Activated CD4-positive, CD25-positive, alpha-beta regulatory T cell treated with anti-CD3 and anti-CD28 coated beads, Interleukin-2, amount 50 U/mL, for 72 hours (primary cell): ENCODE measurements at places on chromosomes 3 and 15.

DNA sequence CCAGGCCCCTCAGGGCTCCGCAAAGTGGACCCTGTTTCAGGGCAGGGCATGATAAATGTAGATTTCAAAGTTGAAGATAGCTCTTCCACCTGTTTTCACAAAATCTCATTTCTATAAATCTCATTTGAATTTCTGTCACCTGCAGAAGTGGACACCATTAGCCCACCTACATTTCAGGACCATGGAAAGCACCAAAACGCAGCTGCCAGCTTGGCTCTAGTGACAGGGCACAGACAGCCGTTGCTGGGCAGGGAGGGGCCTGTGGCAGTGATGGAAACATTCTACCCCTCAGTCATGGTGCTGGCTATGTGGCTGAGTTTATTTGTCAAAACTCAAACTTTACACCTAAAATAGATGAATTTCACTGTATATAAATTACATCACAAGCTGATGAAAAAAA, 40.4 kb downstream of the PRR23E start:
- no peak for DNase-seq

DNA sequence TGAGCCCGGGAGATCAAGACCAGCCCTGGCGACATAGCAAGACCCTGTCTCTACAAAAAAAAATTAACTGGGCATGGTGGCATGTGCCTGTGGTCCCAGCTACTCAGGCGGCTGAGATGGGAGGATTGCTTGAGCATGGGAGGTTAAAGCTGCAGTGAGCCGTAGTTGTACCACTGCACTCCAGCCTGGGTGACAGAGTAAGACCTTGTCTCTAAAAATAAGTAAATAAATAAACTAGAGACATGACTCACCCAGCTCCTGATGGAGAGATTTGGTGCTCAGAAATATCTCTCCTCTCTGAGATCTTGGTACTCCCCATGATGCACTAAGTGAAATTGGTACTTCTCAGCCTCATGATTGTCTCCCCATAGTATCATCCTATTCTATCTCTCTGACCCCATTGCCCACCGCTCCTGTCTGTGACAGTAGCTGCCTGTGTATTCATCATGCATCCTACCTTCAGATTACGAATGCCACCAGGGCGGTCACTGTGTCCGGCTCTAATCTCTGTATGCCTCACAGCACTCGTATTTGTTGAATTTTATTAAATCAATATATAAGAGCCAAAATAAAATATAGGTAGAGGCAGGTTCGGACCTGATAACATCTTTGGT, 50.9 kb downstream of the ABHD2 start:
- no peak for DNase-seq

DNA sequence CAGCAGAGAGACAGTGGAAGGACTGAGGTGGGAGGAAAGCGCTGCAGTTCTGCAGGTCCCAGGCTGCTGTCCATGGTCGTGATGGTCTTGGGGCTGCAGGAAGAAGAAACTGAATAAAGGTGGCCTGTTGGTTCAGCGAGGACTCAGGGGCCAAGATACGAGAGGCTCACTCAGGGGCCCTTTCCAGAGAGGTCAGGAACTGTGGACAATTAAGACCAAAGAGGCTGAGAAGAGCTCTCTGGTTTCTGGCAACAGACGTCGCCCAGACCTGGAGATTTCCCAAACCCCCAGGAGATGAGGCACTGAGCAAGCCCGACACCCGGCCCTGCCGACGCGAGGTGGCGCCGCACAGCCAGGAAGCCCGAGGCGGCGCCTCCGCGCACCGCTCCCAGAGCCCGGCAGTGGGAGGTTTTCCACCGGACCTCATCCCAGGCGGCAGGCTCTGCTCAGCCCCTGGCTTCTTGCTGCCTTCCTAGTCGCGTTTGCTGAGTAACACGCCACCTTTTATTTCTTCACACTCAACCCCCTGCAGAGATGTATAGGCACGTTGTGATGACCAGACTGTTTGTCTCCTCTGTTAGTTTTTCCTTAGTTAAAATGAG, 56.4 kb upstream of the ARRDC4 start:
- no peak for DNase-seq

- no peak for DNase-seq
Measured at GRCh38 chr3:37741644-37742043, 120.0 kb upstream of the CTDSPL start.

- no peak for DNase-seq
Measured at GRCh38 chr3:154954757-154955156, 125.4 kb upstream of the MME start.

DNA sequence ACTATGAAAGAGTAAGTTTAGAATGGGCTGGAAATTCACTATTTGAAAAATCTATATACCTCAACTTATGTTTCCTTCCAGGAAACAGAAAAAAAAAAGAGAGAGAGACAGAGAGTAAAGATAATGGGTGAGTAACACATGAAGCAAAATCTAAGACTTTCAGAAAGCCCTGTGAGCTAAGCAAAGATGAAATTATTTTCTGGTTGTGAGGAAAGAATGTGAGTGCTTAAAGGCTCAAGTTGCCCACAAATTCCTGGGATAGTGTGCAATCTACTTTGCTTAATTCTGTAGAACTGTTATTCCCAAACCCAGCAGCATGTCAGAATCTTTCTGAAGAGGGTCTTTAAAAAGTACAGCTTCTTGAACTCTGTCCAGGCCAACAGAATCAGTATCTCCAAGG, 337.7 kb upstream of the AGTR1 start:
- DNase-seq = no peak

- DNase-seq = no peak
Measured at GRCh38 chr3:177491296-177492032, 294.2 kb upstream of the TBL1XR1 start.

GRCh38 chr3:129686941-129687340, 80.5 kb upstream of the PLXND1 start:
- no peak for DNase-seq

- DNase-seq = no peak
Measured at GRCh38 chr15:69623392-69624154, 171.0 kb downstream of the RPLP1 start.

GRCh38 chr15:47422881-47423665, 294.2 kb upstream of the SEMA6D start:
- DNase-seq = no peak

DNA sequence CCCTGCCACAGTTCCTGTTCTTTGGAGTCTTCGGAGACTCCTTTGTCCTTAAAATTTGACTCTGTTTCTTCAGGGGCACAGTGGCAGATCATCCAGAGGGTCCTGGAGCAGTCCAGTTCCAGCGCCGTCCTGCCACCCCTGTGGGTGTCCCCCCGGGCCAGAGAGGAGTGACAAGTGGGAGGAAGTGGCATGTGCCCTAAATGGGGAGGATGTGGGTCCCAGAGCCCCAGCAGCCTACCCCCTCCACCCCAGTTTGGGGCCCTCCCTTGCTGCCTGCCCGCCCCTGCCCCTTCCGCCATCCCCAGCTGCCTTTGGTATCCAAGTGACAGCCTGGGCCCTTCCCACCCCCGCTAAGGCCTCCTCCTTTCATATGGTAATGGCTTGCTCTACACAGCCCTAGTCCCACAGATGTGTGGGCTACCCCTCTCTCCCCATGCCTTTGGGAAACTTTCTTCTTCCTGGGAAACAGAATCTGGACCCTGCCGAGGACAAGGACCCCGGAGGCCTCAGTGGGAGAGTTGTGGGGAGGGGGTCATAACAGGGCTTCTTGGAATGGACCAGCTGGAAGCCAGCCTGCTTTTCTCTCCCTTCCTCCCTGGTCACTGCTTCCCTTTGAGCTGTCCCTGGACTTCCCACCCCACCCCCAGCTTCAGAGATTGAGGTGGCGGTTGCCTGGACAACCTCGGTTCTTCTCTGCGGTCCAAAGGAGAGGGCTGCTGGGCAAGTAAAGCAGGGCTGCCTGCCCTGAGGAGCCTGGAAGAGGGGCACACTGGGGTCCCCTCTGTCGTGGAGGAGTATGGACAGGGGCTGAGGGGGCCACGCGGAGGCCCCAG, 43.2 kb downstream of the KLHL25 start:
- DNase-seq = peak; percentile 26

DNA sequence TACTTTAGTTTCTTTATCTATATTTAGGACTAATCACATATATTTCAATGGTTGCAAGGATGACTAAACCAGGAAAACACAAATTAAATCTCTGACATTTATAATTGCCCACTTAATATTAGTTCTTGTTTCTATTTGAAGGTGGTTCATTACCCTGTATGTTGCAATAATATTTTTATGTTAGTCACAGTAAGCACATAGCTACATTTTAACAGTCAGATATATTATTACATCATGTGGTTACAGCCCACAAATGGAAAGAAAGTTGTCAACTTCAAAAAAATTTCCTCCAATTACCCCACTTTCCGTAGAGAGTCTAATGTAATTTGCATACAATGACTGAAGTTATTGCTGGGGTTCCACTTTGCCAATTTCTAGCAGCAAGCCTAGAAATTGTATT, 114.6 kb downstream of the TUSC7 start:
- no peak for DNase-seq

GRCh38 chr3:60633644-60634043, 617.6 kb downstream of the FHIT start:
- no peak for DNase-seq

GRCh38 chr3:50714946-50715345, 40.2 kb downstream of the DOCK3 start:
- DNase-seq = no peak

DNA sequence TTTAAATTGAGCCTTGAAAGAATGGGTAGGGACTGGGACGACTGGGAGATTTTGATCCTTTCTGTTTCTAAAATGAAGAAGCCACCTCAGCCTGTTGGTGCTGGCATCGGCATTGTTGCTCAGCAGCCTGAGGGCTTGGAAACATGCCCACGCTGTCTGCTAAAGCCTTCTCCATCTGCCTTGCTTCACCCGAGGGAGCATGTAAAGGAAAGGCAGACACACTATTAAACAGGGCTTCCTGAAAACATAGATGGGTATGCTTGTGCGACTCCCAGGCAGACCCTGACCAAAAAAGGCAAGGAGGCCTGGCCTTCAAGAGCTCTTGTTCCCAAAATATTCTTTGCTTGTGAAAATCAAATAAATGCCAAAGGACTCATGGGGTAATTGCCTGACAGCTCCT, 84.2 kb upstream of the SLC4A7 start:
- no peak for DNase-seq

- no peak for DNase-seq
Measured at GRCh38 chr15:57849317-57849716, 142.8 kb downstream of the POLR2M start.

DNA sequence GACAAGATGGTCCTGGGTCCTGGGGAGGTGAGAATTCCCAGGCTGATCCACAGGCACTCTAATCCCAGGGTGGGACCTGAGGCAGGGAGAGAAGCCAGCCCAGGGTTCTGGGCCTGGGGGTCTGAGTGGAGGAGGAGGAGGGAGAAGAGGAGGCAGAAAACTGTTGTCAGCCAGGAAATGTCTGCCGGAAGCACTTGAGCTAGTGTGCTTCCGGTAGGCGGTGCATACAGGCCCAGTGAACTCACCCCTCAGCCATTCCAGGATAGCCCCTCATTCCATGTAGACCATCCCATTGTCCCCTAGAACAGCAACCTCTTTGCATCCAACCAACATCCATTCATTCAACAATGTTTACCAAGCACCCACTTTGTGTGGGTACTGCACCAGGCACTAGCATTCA, 47.9 kb upstream of the LCTL start:
- DNase-seq = no peak

GRCh38 chr15:74788683-74789151, 6.8 kb downstream of the CSK start:
- peak; percentile 64 for DNase-seq

DNA sequence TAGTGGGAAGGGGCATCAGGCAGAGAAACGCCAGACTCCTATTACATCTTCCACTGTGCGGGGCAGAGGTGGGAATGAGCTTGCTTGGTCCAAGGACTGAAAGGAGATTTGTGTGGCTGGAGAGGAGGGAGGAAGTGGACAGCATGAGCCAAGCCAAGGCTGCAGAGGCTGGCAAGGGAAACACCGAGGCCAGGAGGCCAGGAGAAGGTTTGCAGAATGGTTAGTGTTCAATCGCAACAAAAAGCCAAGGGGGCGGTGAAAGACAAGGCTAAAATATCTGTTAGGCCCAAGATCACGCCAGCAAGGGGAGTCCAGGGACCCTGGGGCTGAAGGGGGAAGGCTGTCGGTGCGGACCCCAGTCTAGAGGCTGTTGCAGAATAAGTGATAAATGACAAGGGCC, 75.8 kb downstream of the CPN2 start:
- DNase-seq = no peak

DNA sequence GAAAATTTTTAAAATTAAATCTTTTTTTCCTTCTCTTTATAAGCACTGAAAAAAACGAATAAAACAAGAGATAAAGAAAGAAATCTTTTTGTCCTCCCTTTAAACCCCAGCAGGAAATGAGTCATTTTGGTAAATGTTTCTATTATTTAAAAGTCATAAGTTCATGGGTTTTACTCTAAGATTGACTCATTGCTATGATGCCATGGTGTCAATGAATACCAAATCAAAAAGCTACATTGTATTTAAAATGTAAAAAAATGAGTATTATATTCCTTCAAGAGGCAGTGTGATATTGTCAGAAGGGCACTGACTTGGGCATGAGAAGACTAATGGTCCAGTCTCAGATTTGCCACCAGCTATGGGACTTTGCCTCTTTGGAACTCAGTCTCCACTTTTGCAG, 303.4 kb upstream of the DNAJC19 start:
- no peak for DNase-seq

DNA sequence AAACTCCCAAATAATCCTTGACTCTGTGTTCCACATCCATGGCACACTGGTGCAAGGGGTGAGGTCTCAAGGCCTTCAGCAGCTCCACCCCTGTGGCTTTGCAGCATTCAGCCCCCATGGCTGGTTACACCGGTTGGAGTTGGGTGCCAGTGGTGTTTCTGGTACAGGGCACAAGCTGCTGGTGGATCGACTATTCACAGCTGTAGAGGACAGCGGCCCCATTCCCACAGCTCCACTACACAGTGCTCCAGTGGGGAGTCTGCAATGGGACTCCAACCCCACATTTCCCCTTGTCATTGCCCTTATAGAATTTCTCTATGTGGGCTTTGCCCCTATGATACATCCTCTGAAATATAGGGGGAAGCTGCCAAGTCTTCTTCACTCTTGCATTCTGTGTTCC, 64.3 kb upstream of the SGO1 start:
- no peak for DNase-seq

- DNase-seq = no peak
Measured at GRCh38 chr15:83977992-83978391, 257.6 kb upstream of the GOLGA6L4 start.

GRCh38 chr15:80173022-80173759, 20.4 kb downstream of the FAH start:
- DNase-seq = peak; percentile 66

DNA sequence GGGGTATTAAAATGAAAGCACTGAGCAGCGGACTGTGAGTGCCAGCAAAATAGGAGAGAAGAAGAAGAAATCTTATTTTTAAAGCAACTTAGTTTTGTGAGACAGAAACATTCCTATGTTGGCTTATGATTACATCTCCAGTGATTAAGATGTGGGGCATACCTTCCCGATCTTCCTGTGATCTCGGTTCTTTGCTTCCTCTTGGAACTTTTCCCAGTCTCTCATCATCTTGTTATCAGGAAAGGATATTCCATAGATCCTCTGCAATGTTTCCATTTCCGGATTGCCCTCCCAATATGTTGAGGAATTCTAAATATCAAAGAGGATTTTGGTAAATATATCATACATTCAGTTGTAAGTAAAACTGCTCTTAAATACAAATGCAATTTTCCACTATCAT, 22.2 kb downstream of the TARS3 start:
- DNase-seq = no peak
